ENCODE measurements at places on chromosomes 4 and X.

DNA sequence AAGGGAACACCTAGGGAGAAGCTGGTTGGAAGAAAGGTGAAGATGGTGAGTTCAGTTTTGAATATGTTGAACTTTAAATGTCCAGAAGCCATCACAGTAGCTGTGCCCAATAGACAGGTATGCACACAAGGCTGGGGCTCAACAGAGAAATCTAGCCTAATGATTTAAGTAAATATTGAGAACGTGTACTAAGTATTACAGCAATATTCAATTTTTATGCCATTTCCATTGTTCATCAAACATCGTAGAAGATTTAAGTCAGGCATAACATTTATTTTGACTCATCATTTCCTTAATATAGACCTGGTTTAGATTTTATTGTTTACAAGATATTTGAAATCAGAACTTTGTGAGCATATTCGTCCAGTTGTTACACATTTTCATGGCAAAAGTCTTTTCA is 116.4 kb downstream of the HPGD start:
- no peak for DNase-seq

DNA sequence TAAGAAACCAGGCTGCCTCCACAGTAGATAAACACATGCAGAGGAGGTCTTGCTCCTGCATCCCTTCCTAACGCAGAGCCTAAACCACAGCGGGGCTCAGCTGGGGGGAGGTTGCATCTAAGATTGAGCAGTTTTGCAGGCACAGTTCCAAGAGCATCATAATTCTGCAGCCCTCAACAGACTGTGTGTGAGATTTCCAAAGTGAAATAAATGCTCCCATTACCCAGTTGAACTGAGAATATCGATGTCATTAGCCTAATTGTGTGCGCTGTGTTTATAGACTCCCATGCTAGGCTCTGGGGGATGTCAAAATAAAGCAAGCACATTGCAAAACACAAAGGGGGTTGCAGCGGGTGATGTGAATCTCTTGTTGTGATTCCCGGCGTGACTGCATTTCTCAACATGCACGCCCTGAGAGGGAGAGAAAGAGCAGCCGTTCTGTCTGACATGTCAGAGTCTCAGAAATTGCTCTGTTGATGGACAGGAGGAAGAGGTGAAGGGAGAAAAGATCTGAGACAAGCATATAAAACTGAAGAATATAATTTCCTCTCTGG is 150.0 kb upstream of the PSAPL1 start:
- no peak for DNase-seq

GRCh38 chr4:118036336-118036735 is 2.0 kb downstream of the NDST3 start:
- DNase-seq, result no peak

DNA sequence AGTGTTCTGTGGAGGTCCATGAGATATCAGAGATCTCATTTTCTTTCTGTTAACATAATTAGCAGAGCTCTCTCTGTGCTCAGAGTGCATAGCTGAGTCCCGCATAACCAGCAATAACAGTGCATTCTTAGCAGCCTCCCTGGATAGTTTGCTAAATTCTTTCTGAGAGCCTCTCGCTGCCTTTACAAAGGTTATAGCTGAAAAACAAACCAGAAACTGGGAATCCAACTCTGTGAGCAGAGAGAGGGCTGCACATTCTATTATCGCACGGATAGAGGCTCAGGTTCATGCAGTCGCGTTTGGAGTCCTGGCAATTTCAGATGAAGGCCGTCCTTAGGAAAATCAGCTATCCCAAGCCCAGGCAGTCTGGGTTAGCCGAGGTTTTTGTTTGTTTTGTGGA is 1.2 kb downstream of the ENPP6 start:
- no peak for DNase-seq

- DNase-seq, result no peak
Measured at GRCh38 chr4:52728691-52729240, 22.5 kb downstream of the ERVMER34-1 start.

GRCh38 chr4:107747748-107748486 is 27.9 kb upstream of the PAPSS1 start:
- DNase-seq, result no peak

DNA sequence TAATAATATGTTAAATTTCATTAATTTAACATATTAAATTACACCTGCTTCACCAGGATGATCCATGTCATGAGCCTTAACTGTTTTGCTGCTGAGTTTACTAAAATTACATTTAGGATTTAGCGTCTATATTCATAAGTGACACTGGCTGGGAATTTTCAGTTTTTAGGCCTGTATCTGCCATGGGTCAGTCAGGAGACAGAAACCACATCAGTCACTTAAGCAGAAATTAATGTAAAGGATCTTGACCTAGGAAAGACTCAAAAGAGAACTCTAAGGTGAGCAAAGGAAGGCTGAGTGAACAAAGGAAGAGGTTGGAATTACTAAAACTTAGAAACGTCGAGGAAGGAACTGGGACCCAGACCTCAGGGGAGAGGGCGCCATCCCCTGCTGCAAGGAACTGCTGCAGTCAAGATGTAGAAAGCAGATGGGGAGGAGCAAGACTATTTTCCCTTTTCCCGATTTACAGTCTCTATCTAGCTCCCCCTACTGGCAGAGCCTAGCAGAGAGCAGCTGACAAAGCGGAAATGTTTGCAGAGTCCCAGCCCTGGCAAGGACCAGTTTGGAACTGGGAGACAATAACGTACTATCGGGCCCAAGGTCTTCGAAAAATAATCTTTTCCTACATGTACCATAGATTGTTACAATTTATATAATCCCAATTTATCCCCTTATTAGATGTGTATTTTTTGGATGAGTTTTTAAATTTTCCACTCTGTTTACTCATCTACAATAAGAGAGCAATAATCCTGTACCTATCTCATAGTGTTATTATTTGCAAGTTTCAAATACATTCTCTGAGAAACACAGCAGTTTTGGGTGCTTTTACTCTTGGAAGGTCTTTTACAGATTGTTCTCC is 22.6 kb upstream of the RBBP7 start:
- DNase-seq, result no peak

GRCh38 chr4:6776920-6777635 is 5.4 kb upstream of the KIAA0232 start:
- DNase-seq, result no peak

GRCh38 chr4:88511236-88511635 is 12.3 kb downstream of the PYURF start:
- DNase-seq, result no peak

GRCh38 chr4:184261246-184261645 is 43.6 kb upstream of the ENPP6 start:
- no peak for DNase-seq

- no peak for DNase-seq
Measured at GRCh38 chr4:159129814-159130550, 27.1 kb downstream of the RAPGEF2 start.

DNA sequence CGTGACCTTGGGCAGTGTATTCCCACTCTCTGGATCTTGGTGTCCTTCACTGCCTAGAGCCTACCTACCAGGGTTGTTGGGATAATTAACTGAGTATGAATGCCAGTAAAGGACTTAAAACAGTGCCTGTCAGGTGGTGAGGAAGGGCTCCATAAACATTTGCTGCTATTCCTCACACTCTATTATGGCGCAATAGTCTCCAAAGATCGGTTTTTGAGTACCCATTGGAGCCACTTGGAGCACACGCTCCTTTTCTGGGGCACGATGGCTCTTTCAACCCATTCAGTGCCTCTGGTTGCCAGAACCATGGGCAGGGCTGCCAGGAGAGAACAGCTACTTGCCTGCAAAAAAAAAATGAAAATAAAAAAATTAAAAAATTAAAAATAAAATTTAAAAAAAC is 296.6 kb upstream of the PPARGC1A start:
- no peak for DNase-seq

DNA sequence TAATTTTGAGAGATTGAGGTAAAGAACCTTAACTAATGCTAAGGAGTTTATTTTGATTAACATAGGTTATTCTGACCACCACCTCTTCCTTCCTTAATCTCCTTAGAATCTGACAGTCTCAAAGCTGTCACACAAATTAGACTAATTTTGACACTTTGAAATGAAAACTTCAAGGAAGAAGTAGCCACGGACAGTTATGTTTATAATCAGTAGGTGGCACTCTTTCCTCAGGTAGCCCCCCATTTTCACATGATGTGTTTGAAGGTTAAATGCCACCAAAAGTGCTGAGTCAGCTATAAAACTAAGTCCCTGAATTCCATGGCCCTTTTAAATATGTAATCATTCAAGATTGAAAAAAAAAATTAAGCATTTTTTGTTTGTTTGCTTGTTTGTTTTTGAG is 22.4 kb downstream of the TMEM33 start:
- no peak for DNase-seq

DNA sequence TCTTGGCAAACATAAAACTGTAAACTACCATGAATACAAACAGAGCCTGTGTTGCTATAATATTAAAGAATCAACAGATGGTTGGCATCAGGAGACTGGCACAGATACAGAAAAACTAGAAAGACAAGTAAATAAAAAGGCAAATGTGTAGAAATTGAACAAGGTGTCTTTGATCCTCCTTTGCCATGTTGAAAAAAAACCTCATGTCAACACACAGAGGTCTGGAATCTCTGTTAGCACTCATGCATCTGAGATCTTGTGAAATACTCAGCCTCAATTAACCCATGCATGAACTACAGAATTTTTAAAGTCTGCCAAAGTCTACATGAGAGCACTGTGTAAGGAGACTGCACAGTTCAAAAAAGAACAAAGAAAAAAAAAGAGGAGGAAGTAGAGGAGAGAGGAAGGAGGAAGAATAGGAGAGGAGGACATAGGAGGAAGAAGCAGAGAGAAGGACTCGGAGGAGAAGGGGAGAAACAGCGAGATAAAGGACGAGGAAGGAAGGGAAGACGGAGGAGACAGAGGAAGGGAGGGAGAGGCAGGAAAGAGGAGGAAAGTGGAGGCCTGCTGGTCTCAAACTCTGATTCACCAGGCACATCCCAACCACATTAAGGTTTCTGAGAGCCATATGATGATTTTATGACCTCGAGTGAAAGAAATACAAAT is 52.8 kb downstream of the PRDM5 start:
- DNase-seq, result no peak

GRCh38 chrX:40912576-40912975 is 172.7 kb upstream of the USP9X start:
- no peak for DNase-seq

DNA sequence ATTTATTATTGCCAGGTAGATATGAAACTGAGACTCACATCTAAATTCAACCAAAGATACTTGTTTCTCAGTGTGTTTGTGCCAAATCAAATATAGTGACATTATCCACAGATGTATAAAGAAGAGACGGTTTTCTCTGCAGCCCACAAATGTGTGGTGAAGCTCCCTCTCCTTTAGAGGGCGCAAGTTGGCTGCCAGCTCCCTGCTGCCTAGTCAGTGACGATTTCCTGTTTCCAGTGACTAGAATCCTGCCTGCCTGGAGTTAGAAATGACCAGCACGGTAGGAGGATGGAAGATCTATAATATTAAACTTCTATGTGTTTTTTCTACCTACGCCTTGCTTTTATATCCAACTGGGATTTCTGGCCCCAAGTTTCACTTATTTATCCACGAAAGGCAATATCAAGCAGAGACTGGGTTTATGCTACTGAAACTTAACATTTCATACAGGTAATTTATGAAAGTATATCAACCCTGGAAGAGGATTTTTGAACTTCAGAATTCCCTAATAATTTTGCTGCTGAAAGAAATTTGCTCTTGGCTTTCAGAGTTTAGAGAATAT is 1793.7 kb upstream of the TENM3 start:
- DNase-seq, result no peak

DNA sequence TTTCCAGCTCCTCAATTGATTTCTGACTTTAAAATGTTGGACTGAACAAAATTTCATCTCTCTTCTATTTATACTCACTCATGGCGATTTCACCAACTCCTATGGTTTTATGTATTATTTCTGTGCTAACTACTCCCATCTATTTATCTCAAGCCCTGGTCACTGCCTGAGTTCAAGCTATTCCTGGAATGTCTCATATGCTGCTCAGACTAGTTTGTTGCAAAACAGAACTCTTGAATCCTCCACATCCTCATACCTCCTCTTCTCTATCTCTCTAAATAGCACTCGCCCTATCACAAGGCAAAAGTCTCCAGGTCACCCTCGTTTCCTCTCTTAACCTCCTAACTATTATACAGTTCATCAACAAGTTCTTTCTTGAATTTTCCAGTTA is 19.0 kb upstream of the DDX60 start:
- DNase-seq, result no peak

GRCh38 chrX:1430451-1430850 is 22.3 kb downstream of the ASMTL start:
- no peak for DNase-seq

- no peak for DNase-seq
Measured at GRCh38 chr4:99467887-99468286, 32.7 kb upstream of the ADH7 start.
